ENCODE measurements at places on chromosomes 13 and 19. TPM values are rescaled to one million over a fixed set of nuclear protein-coding genes. Genes with fewer than 3 reads are reported as not detected.

Gene ZNF837
- total RNA-seq, result 1.1 TPM

DNA sequence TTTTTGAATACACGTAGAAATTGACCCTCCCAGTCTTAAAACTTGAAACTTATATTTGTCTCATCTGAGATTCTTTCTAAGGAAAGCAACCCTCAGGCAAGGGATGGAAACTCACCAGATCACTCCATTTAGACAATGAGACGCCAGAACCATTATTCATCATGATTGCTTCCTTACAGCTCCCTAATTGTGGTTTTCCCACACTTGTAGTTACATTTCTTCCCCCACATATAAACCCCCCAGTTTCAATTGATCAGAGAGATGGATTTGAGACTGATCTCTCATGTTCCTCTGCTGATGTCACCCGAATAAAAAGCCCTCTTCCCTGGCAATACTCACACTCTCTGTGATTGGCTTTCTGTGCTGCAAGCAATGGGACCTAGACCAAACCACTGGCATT is 197.9 kb upstream of the STARD13 start:
- DNase-seq, result peak; percentile 83

DNA sequence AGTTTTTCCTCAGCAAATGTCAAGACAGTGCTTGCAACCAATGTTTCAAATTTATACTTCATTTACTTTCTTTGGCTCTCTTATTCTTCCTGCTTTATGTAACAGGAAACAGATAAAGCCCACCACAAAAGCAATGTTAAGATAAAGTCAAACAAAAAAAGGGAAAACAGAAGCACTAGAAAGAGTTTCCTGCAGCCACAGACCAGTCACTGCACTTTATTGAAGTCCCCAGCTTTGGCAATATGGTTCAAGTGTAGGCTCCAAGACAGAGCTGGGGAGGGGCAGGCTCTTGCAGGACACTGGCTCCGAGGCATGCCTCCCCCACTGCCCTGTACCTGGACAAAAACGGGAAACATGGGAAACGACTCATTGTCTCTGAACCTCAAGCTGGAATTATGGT is 15.3 kb upstream of the CDC16 start:
- no peak for DNase-seq

- DNase-seq, result no peak
Observed at GRCh38 chr19:34904664-34905527, 21.8 kb upstream of the ZNF30 start.
